ENCODE measurements at places on chromosomes 7 and 10.
A peak's percentile ranks its signal among the peaks of the same experiment; 100 is the strongest.

GRCh38 chr7:141161550-141162535, 88.0 kb downstream of the TMEM178B start:
- DNase-seq, result no peak

DNA sequence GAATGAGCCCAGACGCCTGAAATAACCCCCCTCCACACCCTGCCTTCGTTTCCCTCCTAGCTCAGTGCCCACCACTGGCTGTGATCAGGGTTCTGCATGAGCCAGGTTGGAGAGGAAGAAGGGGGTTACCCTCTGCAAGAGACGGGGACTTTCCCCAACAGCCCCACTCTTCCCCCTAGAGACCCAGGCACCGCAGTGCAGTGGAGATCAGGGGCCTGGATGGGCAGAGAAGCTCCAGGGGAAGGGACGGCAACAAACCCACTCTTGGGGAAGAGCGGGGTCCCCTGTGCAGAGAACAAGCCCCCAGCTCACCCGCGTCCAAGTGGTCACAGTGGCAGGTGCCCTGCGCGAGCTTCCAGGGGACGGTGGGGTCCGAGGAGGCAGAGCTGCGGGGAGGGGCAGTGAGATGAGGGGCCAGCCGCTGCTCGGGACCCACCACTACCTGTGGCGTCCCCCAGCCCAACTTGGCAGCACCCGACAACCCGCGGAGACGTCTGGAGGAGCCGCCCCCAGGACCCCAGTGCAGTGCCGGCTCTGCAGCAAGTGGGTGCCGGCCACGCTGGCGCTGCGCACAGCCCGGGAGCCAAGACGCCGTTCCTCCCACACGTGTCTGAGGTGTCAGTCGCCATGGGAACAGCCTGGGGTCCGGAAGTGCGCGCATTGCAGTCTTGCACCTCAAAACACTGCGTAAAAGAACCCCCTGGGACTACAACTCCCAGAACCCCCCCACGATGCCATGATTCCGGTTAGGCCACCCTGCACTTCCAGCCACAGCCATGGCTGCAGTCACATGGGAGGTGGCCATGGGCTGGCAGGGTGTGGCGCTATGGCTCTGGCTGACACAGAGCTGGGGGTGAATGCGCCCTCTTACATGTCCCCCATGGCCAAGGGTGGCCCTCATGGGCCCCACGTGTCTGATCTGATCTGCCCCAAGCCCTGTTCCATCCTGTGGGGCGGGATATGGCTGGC, 45.8 kb upstream of the WIPI2 start:
- DNase-seq, result peak; percentile 67

GRCh38 chr7:54252256-54253035, 289.7 kb upstream of the VSTM2A start:
- no peak for DNase-seq

DNA sequence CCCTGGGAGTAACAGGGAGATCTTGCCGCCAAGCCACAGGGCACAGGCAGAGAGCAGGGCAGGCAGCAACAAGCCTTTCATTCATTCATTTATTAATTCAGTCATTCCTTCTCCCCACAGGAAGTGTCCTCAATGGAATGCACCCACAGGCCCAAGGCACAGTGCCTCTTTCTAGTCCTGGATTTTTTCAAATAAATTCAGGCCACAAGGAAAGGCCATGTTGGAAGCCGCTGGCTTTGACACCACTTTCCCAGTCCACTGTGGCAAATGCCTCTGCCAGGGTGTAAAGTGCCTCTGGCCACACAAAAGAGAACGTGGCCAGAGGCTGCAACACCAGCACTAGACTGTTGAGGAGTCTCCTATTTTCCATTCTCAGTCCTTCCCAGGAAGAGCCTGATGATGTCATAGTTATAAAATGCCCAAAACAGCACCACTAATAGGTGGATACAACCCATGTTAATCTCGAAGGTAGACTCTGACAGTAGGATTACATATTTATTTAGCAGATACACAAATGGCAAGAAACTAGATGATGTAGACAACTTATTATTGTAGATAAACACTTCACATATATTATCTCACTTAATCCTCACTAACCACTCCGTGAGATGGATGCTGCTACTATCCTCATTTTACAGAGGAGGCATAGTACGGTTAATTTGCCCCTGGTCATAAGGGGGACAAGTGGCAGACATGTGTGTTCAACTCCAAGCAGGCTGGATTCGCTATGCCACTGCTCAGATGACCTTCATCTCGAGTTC, 5.5 kb downstream of the JAZF1 start:
- DNase-seq, result no peak

DNA sequence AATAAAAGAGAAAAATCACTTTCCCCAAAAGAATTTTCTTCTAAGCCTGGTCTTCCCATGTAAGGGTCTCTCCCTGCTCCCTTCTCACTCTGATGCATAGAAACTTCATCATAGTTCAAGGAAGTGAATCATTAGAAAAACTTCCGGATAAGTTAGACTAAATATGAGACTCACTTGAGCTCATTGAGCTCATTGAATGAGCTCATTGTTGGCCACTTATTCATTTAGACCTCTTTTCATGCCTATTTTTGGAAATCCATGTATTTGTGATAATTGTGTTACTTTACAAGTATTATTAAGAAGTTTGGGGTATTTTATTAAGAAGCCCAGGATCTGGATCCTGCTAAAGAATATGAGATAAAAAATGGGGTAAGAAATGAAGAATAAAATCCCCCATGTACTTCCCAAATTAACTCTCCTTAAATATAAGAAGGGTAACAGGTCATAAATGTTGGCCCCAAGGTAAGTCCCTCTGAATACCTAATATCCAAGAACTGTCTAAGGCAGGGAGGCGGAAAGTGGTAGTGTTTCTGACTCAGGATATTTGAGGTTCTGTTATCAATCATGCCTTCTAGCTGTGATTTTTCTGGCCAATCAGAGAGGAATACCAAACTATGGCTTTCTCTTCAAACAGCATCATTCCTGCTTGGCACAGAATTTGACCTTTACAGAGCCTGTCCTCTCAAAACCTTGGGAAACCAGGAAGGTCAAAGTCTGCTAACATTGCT, 236.5 kb upstream of the PTN start:
- no peak for DNase-seq

- peak; percentile 15 for DNase-seq
Observed at GRCh38 chr7:140262242-140262903, 85.6 kb upstream of the KDM7A start.

- peak; percentile 40 for DNase-seq
Observed at GRCh38 chr7:5420067-5420880, 3.4 kb downstream of the TNRC18 start.

GRCh38 chr10:97163781-97164501, 21.8 kb downstream of the SLIT1 start:
- no peak for DNase-seq

DNA sequence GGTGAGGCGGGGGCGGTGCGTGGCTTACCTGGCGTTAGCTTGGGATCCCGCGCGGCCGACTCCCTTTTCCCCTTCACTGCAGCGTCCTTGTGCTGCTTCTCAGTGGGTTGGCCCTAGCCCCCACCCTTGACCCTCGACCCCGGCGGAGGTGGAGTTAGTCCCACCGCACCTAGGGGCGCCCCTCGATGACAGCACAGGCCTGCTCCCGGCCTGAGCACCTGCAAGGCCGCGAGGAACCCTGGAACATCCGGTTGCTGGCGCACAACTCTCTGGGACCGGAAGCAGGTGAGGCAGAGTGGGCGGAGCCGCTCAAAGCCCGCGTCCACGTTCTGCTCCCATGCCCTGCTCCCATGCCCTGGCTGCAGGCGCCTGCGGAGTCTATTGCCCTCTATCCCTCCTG, 266.9 kb downstream of the USP6NL start:
- DNase-seq, result no peak

GRCh38 chr7:11237742-11238141, 264.1 kb downstream of the PHF14 start:
- no peak for DNase-seq

DNA sequence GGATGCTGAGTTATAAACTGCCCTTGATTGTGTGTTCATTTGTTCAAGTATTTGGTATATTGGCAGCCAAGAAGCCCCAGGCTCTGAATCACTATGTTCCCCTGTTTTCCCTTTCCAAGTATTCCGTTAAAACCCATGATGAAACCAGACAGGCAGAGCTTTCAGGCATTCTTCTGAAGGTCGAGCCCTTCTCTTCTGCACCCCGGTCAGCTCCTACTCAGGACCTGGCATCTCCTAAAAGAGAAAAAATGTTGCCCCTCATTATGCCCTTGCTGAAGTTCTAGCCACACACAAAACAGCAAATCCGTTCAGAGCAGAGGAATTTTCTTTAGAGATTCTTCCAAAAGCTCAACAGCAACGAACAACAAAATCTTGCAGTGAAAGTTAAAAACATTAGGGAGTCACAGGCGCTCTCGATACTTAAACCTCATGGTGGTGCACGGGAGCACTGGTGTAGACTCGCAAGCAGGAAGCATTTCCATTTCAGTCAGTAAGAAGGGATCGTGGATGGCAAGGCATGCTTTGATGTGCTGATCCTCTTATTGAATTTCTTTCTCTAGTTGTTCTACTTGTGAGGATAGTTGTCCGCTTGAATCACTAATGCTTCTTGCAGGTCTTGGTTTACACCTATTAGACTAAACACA, 264.9 kb downstream of the SKIDA1 start:
- DNase-seq, result no peak

Data from stimulated activated CD4-positive, alpha-beta T cell treated with anti-CD3 and anti-CD28 coated beads, Interleukin-15, amount 100 ng/mL, for 24 hours (primary cell).